ENCODE measurements at places on chromosomes 7 and 10. TPM values are rescaled to one million over a fixed set of nuclear protein-coding genes. Genes with fewer than 3 reads are reported as not detected.

- DNase-seq = no peak
Measured at GRCh38 chr10:80718024-80718423, 180.3 kb downstream of the SH2D4B start.

CYP26A1 gene
- total RNA-seq = 0.80 TPM

GRCh38 chr10:60525716-60526585 is 136.3 kb upstream of the ANK3 start:
- DNase-seq = no peak

EBLN1 gene
- total RNA-seq = not detected

DNA sequence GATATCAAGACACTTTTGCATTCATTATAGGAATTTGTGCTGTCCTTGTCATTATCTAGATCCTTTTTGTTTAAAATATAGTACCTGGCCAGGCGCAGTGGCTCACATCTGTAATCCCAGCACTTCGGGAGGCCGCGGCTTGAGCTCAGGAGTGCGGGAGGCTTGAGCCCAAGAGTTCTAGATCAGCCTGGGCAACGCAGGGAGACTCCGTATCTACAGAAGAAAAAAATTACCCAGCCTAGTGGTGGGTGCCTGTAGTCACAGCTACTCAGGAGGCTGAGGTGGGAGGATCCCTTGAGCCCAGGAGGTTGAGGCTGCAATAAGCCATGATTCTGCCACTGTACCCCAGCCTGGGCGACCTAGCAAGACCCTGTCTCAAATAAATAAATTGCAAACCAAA is 621 bp upstream of the MORN4 start:
- DNase-seq = no peak

DNA sequence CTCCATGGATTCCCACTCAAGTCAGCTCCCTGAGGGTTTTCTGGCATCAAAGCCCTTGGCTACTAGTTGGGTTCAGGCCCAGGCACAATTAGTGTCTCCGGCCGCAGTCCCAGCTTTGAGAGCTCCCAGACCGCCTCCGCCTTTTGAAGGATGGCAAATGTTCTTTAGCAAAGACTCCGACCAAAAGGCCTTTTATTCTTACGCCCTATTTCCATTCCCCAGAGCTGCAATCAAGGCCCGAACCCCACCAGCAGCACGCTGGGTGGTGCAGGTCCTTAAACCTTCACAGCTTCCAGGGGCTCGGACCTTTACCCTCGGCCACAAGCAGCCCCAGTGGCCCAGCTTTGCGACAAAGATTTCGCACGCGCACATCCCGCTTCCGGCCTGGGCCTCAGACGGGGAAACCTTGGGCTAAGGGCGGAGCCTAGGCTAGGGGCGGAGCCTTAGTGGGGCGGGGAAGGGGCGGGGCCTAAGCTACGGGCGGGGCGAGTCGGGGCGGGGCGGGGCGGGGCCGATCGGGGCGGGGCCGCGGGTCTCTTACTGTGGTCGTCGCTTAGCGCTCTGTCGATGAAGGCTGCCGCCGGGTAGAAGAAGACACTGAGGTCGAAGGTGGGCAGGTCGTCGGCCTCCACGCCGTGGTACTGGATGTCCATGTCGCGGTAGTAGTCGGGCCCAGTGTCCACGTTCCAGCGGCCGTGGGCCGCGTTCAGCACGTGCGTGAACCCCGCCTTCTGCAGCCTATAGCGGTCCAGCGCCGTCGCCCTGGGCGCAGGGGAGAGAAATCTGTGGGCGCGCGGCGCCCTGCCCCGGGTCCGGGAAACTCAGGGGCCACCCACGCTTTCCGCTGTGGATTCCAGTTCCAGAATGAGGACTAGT is 68.0 kb upstream of the SAMD8 start:
- no peak for DNase-seq

PNLIP gene
- total RNA-seq = 0.13 TPM

NXPH1 gene
- total RNA-seq = not detected

- no peak for DNase-seq
Measured at GRCh38 chr10:99695761-99696160, 36.2 kb downstream of the COX15 start.

GRCh38 chr10:25804505-25804904 is 129.5 kb upstream of the MYO3A start:
- no peak for DNase-seq

DNA sequence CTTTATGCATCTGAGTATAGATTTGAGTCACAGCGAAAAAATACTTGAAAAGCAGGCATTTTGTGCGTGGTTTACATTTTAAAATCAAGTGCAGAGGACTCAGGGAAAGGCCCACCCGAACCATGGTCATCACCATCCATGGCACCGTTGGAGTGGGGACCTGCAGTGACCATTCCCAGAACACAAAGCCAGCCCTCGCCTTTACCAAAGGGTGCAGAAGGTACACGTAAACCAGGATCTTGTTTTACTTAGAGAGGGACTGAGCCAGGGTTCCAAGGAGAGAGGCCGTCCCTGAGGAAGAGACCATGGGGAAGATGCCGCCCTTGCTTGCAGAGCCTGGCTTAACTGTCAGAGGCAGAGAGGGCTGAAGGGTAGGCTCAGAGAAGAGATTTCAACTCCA is 12.0 kb upstream of the CNPY1 start:
- no peak for DNase-seq

GRCh38 chr7:140831724-140832123 is 93.0 kb downstream of the BRAF start:
- no peak for DNase-seq

CAMK2B gene
- total RNA-seq = not detected

GRCh38 chr7:10360050-10360449 is 613.6 kb upstream of the PHF14 start:
- no peak for DNase-seq

HECTD2 gene
- 19.7 TPM for total RNA-seq

- DNase-seq = no peak
Measured at GRCh38 chr7:15464667-15465121, 97.1 kb downstream of the AGMO start.

CRPPA gene
- total RNA-seq = 3.4 TPM

OR2A5 gene
- 0.44 TPM for total RNA-seq

GRCh38 chr7:116455499-116455898 is 44.0 kb upstream of the CAV2 start:
- no peak for DNase-seq

SLC26A5 gene
- total RNA-seq = 0.08 TPM

DNA sequence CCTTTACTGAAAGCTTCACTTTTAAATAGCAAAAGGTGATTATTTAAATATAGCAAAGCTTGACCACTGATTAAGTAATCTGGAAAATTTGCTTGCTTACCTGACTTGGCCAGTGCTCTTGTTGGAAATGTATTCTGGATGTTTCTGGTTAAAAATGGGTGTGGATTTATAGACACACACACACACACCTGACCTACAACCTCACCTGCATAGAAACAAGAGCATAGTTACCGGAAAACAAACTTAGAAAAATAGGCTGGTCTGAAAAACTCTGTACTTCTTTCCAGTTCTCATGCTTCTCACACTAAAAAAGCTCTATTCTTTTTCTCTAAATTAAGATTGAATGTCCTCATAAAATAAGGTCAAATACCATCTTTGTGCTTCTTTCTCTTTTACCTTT is at the start of gene AGR3:
Gene AGR3 (minus strand): TSS at position 140 of the 400 bp plus-strand sequence. CDS start 3,365 bp downstream, outside the sequence.
- peak; percentile 70 for DNase-seq

DNA sequence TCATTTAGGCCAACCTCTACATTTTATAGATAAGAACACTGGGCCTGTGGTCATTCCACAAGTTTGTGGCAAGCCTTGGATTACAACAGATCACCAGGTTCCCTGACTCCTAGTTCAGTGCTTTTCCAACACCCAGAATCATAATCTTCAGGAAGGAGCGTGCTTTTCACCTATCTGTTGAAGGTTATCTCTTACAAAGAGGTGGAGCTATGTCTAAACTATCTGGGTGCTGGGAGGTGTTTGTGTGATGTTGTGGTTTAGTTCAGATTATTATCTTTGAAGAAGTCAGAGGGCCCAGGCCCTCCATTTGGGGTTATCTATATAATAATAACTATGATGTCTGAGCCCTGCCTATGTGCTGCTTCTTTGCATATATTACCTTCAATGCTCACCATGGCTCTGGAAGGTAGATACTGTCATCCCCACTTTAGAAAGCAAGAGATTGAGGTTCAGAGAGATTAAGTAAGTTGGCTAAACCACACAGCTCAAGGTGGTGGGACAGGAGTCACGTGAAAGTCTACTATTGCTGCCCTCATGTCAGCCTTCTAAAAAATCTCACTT is 24.0 kb downstream of the IL2RA start:
- DNase-seq = no peak

- DNase-seq = no peak
Measured at GRCh38 chr7:55887821-55888247, 578 bp downstream of the ZNF713 start.

GRCh38 chr7:40223451-40224127 is 88.8 kb downstream of the SUGCT start:
- DNase-seq = no peak
